ENCODE measurements at places on chromosomes 7 and 10.

- DNase-seq: no peak
Measured at GRCh38 chr10:34766266-34766600, 48.9 kb downstream of the PARD3 start.

- no peak for DNase-seq
Measured at GRCh38 chr7:132322970-132323369, 253.3 kb downstream of the PLXNA4 start.

- no peak for DNase-seq
Measured at GRCh38 chr7:141463986-141464385, 87.2 kb upstream of the AGK start.

GRCh38 chr10:112227331-112227987 is 43.9 kb upstream of the GPAM start:
- DNase-seq: no peak

DNA sequence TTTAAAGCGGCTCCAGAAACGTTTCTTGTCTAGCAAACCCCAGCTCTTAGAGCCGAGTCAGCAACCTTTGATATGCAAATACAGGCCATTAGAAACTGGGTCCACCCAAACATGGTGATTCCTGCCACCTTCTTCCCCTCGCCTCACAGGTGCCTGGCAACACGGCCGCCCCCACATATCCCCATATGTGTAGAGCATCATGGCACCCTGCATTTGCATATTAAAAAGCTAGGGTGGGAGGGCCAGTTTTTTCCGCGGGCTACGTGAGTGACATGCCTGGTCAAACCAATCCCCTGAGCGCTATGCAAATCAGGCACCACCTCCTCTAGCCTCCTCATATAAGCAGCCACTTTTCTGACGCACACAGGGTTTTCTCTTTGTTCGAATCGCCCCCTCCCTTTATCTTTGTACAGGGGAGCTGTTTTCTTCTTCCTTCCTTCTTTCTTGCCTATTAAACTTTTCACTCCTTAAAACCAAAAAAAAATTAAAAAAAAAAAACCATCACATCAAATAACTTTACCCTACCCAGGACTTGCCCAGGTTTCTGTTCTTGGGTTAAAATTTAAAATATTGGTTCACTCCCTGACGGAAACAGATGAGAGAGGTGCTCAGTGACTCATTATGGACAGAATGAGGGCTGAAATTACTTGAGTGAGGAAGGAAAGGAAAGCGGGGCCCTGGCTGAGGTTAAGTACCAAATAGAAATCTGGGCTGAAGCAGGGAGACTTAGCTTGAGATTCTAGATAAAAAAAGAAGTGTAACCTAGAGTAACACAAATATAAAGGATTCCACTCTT is 59.8 kb downstream of the COA1 start:
- DNase-seq: no peak

DNA sequence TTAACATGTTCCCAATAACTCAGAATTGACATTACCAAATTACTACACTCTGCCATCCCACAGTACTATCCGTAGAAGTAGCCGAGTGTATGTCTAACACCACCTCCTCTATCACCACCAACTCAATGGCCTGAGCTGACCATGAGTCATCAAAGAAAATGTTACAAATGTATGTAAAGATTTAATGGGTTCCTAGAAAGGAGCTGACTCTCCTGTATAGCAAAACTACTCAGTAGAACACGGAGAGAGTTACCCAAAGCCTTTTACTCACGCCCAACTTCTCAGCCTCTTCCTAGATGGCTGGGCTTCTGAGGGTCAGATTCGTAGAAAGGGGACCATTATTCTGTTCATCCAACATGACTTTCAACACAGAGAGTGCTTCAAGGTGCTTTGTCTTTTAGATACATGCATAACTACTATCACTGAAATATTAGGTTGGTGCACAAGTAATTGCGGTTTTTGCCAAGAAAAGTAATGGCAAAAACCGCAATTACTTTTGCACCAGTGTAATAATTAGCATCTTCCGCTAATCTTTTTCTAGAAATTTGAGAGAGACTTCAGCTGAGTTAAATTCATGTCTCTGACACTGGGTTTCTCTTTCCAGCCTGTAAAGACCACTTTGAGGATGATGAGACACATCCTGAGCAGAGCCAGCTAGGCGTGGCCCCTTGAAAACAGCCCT is 24.0 kb upstream of the NANOS1 start:
- DNase-seq: no peak

DNA sequence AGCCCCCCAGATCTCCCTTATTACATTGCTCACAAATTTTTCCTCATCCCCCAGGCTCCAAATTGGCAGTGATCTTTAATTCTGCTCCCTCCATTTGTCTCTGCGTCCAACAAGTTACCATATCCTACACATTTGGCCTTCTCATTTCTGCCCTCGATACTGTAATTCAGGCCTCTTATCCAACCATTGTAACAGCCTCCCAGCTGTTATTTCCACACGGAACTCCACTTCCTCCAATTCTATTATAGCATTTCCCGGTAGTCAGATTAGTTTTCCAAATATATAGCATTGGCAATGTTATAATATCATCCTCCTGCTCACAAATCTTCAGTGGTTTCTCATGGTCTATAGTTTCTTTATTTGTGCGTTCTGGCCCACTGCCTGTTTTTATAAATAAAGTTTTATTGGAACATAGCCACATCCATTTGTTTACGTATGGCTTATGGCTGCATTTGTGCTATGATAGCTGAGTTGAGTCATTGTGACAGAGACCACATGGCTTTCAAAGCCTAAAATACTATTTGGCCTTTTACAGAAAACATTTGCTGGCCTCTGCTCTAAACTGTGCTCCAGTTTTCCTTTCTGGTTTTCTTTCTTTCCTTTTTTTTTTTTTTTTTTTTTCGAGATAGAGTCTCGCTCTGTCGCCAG is 126.5 kb upstream of the ZNF438 start:
- DNase-seq: no peak

DNA sequence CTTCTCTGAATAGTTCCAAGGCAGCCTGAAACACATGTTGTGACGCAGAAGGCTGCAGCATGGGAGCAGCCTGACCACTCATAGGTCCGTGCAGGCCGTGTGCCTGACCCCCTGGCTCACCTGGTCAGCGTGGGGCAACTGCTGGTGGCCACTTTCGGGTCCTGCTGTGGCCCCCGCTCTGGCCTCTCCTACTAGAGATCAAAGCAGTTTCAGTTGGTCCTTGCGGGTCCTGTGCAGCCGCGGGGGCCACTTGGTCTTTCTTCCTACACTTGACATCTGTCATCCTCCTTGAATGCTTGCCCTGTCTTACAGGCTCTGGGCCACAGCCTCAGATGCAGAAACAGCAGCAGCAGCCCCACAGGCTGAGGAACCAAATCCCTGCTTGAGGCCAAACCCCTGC is 320.8 kb upstream of the ZNF32 start:
- DNase-seq: no peak

GRCh38 chr10:3399756-3400155 is 227.2 kb upstream of the PITRM1 start:
- DNase-seq: no peak

- no peak for DNase-seq
Measured at GRCh38 chr7:26159243-26159642, 7.2 kb downstream of the NFE2L3 start.

- no peak for DNase-seq
Measured at GRCh38 chr10:81127931-81128330, 590.2 kb downstream of the SH2D4B start.

- no peak for DNase-seq
Measured at GRCh38 chr10:43667761-43668386, 19.2 kb upstream of the ZNF32 start.

GRCh38 chr10:76333796-76334195 is 902.4 kb downstream of the LRMDA start:
- no peak for DNase-seq

- DNase-seq: peak; percentile 66
Measured at GRCh38 chr7:28096713-28097112, 83.9 kb downstream of the JAZF1 start.

- no peak for DNase-seq
Measured at GRCh38 chr10:122199070-122199469, 72.0 kb upstream of the BTBD16 start.

GRCh38 chr7:117839507-117839906 is 33.7 kb downstream of the CTTNBP2 start:
- DNase-seq: no peak

DNA sequence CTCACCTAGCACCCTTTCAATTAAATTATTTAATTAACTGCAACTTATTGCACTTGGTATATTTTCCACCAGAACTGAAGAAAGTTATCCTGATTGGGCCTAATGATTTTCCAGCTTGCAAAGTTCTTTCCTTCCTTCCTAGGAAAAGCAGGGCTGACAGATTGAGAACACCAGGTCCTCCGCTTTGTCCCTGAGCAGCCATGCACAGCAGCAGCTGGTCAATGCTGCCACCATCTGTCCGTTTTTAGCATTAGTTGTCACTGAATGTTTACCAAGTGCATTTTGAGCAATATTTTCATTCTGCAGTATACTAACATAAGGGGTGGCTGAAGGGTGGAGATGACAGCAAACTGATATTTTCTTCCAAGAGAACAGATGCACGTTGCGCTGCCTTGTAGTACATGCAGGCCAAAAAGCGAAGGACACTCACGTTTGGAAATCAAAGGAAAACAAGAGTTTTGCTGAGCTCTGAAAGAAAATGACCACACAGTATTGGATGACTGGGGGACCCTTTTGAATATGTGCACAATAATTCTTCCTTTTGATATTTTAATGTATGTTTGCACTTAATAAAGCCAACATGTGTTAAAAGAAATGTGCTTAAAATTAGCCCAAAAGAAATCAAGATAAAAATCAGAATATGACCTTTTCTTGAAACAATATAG is 248.8 kb upstream of the PTN start:
- peak; percentile 47 for DNase-seq

GRCh38 chr7:70907259-70908247 is 224.4 kb upstream of the GALNT17 start:
- no peak for DNase-seq

- DNase-seq: no peak
Measured at GRCh38 chr7:1158203-1159126, 1.5 kb downstream of the ZFAND2A start.

DNA sequence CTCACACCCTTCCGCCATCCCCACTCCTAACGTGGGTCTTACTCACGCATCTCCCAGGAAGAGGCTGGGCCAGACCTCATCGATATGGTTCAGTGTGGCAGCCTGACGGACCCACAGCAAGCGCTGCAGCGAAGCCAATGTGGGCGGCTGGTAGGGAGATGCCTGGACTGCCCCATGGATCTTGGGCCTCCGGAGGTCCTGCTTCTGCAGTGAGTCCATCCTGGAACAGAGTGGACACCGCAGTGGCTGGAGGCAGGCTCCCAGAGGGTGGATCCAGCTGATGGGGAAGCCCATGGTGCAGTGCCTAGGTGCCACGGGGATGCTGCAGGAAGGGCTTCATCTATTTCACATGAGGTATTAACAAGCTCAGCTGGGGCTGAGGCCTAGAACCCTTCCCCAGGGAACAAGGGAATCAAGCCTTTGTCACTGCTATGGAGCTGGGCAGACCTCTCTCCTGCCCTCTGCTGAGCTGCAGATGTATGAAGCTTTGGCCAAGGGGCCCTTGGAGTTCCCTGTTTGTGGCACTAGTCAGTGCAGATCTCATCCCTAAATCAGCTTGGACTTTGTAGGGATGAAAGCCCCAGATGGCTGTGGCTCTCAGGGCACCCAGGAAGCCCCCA is 13.7 kb upstream of the SAMD8 start:
- DNase-seq: no peak

GRCh38 chr7:35993113-35993512 is 159.9 kb upstream of the EEPD1 start:
- no peak for DNase-seq

DNA sequence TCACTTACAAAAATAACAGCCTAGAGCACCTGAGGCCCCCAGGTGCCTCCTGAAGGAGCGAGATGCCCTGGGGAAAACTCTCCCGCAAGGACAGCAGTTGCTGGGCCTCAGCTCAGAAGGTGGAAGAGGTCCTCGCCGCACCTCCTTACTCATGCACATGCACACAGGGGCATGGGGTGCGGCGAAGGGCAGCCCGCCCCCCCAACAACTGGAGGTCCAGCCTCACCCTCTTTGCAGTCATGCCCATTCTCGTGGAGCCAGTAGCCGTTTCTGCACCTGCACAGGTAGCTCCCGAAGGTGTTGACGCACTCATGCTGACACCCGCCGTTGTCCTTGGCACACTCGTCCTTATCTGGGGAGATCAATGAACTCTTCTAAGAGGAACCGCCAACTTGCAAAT is 19.9 kb upstream of the OPALIN start:
- DNase-seq: no peak

GRCh38 chr10:74799721-74800221 is 26.6 kb upstream of the KAT6B start:
- DNase-seq: no peak

- no peak for DNase-seq
Measured at GRCh38 chr10:71312811-71313789, 6.0 kb upstream of the SLC29A3 start.

DNA sequence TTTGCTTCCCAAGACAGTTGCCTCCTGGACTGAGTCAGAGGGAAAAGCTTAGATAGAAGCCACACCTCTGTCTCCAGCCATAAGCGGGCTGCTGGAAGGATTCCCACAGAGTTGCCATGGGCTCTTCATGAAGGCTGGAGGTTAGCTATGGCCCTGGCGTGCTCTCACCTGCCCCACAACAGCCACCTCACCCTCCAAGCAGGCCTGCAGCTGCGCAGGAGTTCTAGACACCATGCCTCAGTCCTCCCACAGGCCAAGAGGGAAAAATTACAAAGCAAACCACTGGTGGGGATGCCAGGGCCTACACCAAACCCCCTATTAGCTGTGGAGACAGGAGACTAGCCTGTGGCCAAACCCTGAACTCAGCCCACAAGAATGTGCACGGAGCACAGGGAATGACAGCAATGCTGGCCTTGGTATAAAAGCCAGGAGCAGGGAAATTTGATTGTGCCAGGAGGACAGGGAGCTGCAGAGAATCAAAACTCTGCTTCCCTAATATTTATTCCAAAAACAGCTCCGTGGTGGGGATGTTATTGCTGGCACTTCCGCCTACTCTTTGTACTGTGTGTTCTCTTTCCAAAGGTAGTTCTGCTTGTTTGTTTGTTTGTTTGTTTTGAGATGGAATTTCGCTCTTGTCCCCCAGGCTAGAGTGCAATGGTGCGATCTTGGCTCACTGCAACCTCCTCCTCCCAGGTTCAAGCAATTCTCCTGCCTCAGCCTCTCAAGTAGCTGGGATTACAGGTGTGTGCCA is 60.3 kb upstream of the STK17A start:
- DNase-seq: no peak

GRCh38 chr10:5652746-5653145 is 13.6 kb downstream of the ASB13 start:
- no peak for DNase-seq
